ENCODE measurements at places on chromosomes 4 and X.

- no peak for DNase-seq
Measured at GRCh38 chr4:52868133-52868532, 6.0 kb downstream of the RASL11B start.

DNA sequence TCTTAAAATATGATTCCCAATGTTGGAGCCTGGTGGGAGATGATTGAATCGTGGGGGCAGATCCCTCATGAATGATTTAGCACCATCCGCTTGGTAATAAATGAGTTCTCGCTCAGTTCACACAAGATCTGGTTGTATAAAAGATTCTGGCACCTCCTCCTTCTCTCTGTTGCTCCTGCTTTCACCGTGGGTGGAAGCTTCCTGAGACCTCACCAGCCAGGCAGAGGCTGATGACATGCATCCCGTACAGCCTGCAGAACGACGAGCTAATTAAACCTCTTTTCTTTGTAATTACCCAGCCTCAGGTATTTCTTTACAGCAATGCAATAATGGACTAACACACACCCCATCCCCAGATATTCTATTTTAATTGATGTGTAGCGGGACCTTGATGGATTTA is 162.2 kb downstream of the NPFFR2 start:
- no peak for DNase-seq

GRCh38 chrX:69080855-69081465 is 84.3 kb downstream of the PJA1 start:
- DNase-seq: no peak

DNA sequence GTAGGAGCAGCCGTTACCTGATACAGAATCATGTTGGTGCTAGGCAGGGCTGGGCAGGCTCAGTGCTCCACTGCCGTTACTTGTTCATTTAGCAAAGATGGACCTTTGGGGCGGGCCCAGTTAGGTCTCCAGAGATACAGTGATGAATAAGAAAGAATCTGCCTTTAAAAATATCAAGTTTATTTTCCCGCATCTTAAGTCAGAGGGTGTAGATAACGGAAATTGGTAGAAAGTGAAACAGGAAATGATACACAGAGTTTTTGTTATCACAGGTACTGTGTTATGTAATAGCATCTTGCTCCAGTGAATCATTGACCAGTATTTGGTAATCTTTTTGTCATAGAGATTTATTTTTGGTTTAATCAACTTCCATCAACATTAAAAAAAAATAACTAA is 5.5 kb downstream of the TMEM131L start:
- no peak for DNase-seq

DNA sequence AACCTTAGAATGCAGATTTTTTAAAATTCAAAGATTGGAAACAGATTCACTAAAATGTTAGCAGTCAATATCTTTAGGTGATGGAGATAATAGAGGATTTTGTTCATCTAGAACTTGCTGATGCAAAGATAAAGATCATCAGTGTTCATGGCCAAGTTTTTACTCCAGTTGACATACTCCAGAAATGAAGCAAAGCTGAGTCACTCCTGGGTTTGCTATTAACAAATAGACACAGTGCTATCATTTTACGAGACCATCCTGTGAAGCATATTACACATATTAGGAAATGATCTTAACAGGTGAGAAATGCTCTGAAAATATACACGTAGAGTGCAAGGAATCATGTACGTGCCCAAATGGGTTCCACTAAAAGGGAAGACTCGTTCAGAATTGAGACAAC is 170.6 kb upstream of the FAM9B start:
- no peak for DNase-seq

DNA sequence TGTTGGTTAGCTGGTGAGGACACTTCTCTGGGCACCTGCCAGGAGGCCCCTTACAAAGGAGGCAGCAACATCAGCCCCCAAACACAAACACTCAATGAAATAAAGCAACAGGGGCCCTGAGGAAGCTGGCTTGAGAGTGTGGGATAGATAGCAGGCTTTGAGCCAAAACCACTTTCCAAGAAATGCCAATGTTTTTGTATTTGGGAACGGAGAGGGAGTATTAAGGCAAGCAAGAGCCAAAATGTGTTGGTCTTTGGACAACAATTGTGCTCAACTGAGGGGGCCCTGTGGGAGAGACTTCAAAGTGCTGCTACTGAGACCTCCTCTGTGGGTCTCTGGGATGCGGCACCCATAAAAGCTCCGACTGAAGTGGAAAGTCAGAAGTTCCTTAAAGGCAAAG is 41.0 kb downstream of the RAI2 start:
- no peak for DNase-seq

DNA sequence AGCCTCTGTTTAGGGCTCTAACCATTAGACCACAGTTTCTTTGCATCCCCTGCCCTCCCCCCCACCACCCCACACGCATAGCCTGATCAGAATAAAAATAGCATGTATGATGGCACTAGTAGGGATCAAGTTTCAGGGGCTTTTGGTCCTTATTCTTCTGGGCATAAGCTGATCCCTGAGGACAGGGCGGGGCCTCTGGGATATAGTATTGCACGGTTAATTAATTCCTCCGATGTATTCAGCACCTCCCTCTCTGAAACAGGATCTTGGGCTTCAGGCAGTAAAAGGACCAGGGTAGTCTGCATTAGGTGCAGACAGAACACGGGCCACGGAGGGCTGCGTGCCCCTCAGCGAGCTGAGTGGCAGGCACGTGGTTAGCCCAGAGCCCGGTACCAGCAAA is 57.1 kb downstream of the ELF4 start:
- no peak for DNase-seq

DNA sequence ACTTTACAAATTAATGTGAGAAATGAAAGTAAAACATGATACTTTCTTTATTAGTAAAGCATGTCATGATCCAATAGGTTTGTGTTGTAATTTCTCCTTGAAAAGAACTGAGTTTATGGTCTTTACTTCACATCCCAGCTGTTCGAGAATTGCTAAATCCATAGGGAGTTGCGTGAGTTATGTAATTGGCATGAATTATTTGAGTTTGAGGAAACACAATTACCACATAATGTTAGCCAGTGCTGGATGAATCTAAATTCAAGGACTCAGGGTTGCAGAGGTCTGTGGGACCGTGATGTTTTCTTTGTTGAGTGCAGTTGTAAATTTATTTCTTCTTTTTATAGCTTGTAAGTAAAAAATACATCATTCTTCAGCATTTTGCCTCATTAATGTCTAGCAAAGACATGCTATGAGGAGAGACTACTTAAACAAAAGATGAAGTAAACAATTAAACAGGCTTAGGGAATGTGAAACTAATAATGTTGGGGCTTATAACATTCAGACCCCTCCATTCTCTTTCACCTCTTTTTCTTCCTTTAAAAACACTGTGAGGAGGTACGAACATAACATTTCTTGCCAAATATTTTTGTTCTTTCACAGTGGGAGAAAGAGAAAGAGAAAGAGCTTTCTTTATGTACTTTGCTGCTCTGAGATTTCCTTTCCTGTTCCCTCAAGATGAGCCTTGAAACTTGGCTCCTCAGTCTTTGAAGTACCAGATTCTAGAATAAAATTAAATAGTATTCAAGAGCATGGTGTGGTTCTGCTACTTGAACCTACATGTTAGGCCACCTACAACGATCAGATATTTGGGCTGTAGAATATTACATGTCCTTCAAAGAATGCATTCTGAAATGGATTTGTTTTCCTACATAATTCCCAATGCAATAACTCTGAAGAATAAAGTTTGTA is 159.6 kb upstream of the ANK2 start:
- no peak for DNase-seq

GRCh38 chrX:68682790-68683189 is 35.3 kb downstream of the STARD8 start:
- no peak for DNase-seq

DNA sequence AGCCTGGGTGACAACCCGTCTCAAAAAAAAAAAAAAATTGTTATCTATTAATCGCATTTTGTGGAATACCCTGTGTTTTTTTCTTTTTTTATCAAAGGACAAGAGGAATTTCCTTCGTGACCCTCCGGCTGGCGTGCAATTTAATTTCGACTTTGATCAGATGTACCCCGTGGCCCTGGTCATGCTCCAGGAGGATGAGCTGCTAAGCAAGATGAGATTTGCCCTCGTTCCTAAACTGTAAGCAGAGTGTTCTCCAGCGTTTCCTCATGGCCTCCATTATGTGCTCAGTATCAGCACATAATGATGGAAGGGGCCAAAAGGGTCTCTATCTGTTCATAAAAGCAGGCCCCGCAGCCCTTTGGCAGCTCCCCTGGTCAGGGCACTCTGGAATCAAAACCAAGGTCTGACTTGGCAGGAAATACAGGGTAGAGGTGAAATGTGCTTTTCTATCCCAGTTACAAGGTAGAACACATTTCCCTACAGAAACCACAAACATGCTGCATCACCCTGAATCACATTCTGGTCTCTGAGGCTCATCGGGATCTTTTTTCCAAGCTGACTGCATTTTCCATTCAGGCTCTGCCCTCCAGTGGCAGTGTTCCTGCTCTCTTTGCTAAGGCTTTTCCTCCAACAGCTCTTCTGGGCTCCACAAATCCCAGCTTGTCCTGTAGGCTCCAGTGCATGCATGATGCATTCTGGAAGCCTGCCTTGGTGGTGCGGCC is 24.4 kb downstream of the SYAP1 start:
- DNase-seq: no peak

DNA sequence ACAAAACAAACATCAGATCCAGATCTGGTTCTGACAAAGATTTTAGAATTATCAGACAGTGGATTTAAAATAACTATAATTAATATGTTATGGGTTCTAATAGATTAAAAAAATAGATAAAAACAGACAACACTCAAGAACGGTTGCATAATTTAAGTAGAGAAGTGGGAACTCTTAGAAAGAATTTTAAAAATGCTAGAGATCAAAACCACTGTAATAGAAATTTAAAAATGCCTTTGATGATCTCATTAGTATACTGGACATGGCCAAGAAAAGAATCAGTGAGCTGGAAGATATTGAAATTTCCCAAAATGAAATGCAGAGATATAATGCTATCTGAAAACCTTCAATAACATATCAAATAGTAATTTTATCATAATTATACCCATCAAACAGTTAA is 28.3 kb upstream of the DYNLT3 start:
- DNase-seq: no peak

- DNase-seq: no peak
Measured at GRCh38 chr4:37567836-37568235, 118.3 kb downstream of the RELL1 start.

DNA sequence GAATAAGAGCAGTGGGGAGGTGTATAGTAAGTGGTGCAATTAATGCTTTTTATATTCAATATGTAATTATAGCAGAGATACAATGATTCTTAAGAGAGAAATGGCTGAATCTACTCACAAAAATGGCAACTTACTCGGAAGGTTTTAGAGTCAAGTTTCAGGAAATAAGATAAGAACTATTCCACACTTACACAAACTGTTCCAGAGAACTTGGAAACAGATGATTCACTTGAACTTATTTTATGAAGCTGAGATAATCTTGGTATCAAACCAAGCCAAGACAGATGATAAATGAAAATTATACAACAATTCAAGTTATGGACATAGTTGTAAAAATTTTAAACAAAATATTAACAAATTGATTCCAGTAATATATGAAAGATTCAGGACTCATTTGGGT is 311.3 kb upstream of the HS3ST1 start:
- DNase-seq: no peak

GRCh38 chr4:186820391-186820891 is 96.8 kb upstream of the FAT1 start:
- DNase-seq: no peak

GRCh38 chr4:184473499-184474262 is 669 bp downstream of the IRF2 start:
- no peak for DNase-seq

- no peak for DNase-seq
Measured at GRCh38 chrX:133921764-133922389, 63.5 kb downstream of the GPC3 start.

DNA sequence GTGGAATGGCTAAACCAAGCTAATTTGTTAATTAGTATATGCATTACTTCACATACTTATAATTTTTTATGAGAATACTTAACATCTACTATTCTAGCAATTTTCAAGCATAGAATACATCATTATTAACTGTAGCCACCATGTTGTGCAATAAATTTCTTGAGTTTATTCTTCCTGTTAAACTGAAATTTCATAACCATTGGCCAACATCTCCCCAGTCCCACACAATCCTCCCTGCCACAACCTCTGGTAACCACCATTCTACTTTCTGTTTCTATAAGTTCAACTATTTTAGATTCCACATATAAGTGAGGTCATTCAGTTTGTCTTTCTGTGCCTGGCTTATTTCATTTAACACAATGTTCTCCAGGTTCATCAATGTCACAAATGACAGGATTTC is 208.5 kb downstream of the PPP4R3C start:
- DNase-seq: no peak

DNA sequence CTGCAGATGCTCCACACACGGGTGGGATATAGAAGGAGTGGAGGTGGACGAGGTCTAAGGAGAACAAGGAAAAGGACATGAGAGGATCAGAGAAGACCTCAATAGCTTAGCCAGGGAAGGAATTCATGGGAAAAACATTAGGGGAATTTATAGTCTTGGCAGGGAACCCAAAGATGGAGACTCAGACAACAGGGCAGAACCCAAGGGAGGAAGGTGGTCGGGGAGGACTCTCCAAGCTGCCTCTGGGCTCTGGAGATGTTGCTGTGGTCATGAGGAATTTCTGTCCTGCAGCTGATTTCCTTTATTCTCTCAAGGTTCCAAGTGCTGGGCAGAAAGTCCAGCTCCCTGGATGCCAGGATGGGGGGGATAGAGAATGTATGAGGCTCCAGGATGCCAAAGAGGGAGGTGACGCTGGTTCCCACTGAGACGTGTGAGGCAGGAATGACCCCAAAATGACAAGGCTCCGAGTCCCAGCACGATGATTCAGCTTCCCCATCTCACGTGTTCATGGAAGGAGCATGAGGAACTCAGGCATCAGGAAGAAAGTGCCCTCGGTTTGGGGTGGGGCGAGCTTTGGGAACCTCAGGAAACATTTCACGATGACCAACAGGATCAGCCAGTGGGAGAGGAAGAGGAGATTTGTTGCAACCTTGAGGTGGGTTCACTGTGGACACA is 57.0 kb upstream of the PPP2R3B start:
- no peak for DNase-seq
